Calu3 (cell line): ENCODE measurements at places on chromosomes 16 and 17. TPM values are rescaled to one million over a fixed set of nuclear protein-coding genes. Genes with fewer than 3 reads are reported as not detected.
A peak's percentile ranks its signal among the peaks of the same experiment; 100 is the strongest.

- no peaks in the 10 kb centered on the region for H3K36me3 ChIP-seq
- DNase-seq = peak; percentile 84
- no peak overlapping the region for H3K4me3 ChIP-seq
- no peak overlapping the region for H3K27ac ChIP-seq
- H3K27me3 ChIP-seq = peaks cover 84% of the 10 kb centered on the region
Observed at GRCh38 chr16:87608400-87608985, 6.2 kb downstream of the JPH3 start.

GRCh38 chr17:63984236-63984635, 11.5 kb upstream of the SCN4A start:
- peaks cover 5% of the 10 kb centered on the region for H3K36me3 ChIP-seq
- H3K4me3 ChIP-seq = no peak overlapping the region
- H3K27me3 ChIP-seq = peaks cover 10% of the 10 kb centered on the region
- no peak overlapping the region for H3K27ac ChIP-seq

DNA sequence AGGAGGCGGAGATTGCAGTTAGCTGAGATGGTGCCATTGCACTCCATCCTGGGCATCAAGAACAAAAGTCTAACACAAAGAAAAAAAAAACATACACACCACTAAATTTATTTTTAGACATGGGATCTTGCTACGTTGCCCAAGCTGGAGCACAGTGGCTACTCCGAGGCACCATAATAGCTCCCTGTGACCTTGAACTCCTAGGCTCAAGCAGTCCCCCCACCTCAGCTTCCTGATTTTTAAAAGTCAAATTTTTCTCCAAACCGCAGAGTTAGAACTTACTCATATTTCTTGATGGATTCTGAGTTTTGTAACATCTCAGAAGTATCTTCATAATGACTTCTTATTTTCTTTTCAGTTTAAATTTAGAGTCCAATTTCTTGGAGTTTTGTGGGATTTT, 3.4 kb downstream of the CMTM4 start:
- H3K27ac ChIP-seq = no peak overlapping the region
- peaks cover 39% of the 10 kb centered on the region for H3K36me3 ChIP-seq
- no peak overlapping the region for H3K4me3 ChIP-seq
- H3K4me1 ChIP-seq = peaks cover 42% of the 10 kb centered on the region

DNA sequence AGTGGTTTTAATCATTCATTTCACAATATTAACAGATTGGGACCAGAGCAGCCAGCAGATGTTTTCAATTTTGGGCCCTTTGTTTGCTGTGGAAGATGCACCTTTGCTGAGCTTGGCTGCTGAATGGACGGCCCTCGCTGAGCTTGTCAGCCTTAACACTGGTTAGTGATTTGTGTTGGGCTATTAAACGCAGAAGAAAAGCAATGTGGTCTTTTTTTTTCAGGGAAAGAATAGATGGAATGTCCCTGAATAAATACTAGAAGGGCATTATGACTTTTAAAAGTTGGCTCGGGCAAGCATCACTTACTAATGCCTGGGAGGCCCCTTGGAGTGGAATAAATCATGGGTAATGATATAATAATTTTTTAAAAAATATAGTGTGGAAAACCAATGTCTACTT, 297.0 kb downstream of the MAP2K6 start:
- H3K27me3 ChIP-seq = no peaks in the 10 kb centered on the region
- H3K36me3 ChIP-seq = no peaks in the 10 kb centered on the region
- H3K27ac ChIP-seq = no peak overlapping the region
- H3K4me1 ChIP-seq = no peaks in the 10 kb centered on the region

The ITGAD gene
- not detected in 2 replicates for total RNA-seq

The ASPA gene
- not detected in 2 replicates for total RNA-seq

DNA sequence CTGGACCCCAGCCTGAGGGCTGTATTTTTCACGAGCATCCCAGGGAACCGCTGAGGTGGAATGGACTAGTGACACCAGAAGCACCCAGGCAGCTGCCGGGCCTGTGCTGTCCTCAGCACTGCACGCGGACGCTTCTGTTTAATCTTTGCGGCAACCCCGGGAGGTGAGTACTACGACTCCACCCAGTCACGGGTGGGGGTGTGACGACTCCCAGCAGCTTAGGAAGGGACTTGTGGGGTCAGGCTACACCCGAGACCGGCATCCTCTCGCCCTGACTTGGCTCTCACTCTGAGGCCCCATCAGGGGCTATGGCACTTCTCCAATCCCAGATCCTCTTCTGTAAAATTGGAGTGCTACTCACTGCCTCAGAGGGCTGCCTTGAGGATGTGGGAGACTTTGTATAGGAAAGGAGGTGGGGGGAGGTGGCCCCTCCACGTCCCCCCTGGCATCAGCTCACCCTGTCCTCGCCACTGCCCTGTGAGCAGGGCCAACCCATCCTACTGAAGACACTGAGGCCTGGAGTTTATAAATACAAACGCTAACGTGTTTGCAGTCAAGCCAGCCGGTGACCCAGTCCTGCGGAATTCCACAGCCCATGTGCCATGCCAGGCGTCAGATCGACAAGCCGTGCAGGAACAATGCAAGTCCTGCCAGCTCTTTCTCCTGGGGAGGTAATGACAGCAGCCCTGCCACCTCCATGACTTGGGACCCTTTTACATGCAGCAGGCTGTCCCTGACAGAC, 44.4 kb downstream of the PPL start:
- no peak for DNase-seq
- no peaks in the 10 kb centered on the region for H3K4me1 ChIP-seq
- no peaks in the 10 kb centered on the region for H3K27me3 ChIP-seq
- peaks cover 86% of the 10 kb centered on the region for H3K36me3 ChIP-seq
- no peak overlapping the region for H3K4me3 ChIP-seq

DNA sequence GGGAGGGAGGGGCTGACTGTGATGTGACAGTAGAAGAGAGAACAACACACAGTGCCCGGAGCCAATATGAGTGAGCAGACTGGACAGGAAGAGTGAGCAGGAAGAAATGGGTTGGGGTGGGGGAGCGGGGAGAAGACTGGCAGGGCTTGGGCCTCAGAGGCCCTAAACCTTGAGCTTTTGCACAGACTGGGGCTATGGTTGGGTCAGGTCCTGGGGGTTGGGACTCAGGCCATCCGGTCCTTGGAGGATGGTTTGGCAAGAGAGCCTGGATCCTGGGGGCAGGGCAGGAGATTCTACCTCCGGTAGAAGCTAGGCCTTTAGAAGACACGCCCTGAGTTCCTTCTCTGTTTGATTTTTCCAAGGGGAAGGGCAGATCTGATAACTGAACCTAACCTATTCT, 1.1 kb downstream of the CAMTA2 start:
- peaks cover 34% of the 10 kb centered on the region for H3K36me3 ChIP-seq
- peak overlapping the region; percentile 92 for H3K4me3 ChIP-seq
- no peaks in the 10 kb centered on the region for H3K27me3 ChIP-seq

DNA sequence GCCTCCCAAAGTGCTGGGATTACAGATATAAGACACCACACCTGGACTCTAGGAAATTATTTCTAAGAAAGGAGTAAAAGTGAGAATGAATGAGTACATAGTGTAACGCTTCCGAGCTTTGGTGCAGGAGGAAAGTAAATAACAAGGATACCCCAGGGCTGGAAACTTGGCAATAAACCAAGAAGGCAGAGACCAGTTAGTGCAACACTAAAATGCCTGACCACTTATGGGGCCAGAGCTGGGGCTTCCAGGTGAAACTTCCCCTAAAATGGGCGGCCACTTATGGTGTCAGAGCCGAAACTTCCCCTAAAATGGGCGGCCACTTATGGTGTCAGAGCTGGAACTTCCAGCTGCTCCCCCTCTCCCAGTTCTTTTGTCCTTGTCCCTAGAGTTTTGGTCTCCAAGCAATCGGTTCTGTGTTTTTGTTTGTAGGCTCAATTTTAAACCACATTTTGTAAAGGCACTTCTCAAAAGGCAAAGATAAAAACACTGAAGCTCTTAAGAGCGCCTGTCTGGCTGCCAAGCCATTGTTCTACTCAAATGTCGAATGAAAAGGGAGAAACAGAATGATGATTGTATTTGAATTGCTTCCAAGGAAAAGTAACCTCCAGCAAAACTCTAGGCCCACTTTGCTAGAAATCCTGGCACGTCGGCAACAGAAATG, 63.9 kb downstream of the NXN start:
- H3K27ac ChIP-seq = no peak overlapping the region
- no peak overlapping the region for H3K4me3 ChIP-seq
- DNase-seq = no peak
- peaks cover 6% of the 10 kb centered on the region for H3K27me3 ChIP-seq

DNA sequence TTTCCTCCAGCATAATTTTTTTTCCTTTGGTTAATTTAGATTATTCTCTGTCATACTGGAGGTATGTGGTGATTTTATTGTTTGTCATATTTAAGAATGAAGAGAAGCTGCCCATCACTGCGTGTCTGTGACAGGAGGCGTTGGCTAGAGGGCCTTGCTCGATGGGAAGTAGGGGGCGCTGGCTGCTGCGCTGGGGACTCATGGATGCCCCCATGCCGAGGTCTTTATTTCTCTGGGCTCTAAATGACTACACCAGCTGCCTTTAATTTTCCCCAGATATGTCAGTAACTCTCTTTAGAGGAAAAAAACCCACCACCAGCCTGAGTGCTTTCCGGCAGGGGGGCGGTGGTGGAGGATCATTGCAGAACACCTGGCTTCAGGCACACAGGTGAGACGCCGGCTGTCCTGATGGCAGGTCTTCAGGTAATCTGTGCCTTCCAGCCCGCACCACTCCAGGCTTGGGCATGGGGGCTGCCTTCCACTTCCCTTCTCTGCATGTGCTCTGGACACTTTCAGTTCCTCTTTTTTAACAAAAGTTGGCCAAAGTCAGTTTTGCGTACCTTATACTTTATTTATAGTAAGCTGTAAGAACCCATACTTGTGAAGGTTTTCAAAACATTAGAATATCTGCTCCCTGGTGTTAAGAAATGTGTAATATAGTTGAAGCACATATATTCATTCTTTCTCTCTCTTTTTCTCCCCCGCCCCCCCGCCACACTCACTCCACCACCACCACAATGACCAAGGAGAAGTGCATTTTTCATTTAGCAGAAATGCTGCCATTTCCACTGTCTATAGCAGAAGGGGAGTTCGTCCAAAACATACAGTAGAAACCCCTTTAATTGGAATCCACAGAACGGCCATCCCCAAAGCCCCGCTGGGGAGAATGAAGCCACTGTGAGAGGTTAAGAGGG, 192.7 kb downstream of the RPTOR start:
- H3K27ac ChIP-seq = no peak overlapping the region
- no peak overlapping the region for H3K4me3 ChIP-seq
- no peaks in the 10 kb centered on the region for H3K4me1 ChIP-seq
- no peak for DNase-seq
- peaks cover 8% of the 10 kb centered on the region for H3K36me3 ChIP-seq

DNA sequence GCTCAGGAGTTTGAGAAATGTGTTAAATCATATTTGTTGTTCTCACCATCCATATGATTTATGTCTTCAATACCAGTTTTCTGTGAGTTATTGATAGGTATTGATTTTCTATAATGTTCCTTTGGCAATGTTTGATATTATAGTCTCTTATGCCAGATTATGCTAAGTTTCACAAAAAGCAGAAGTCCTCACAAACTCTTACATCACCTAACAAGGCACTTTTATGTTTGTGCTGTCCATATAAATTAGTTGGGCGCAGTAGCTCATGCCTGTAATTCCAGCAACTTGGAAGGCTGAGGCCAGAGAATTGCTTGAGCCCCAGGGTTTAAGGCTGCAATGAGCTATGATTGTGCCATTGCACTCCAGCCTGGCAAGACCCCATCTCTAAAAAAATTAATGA, 12.6 kb upstream of the UQCRC2 start:
- no peak overlapping the region for H3K4me3 ChIP-seq
- no peak for DNase-seq
- no peak overlapping the region for H3K27ac ChIP-seq
- H3K36me3 ChIP-seq = peaks cover 6% of the 10 kb centered on the region
- no peaks in the 10 kb centered on the region for H3K27me3 ChIP-seq

DNA sequence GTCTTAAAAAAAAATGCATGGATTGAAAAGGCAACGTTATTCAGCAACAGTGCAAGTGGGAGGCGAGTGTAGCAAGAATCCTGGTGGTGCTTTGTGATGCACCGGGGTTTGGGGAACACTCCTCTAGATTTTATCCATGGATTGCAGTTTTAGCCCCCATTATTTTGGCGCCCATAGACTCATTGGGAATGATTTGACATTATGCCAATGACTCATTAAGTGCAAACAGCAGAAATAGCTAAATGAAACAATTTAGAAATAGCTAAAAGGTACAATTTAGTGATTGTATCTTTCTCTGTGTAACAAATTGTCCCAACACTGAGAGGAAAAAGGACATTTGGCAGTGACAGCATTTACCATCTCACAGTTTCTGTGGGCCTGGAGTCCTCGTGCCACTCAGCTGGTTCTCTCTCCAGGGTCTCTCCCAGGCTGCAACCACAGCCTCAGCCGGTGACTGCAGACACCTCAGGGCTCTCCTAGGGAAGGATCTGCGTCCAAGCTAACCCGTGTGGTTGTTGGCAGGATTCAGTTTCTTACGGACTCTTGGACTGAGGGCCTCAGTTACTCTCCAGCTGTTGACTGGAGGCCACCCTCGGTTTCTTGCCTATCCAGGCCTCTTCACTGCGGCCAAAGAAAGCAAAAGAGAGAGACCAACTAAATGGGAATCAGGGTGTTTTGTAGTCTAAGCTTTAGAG, 398.7 kb downstream of the SNX29 start:
- H3K27ac ChIP-seq = no peak overlapping the region
- H3K27me3 ChIP-seq = no peaks in the 10 kb centered on the region
- H3K4me3 ChIP-seq = no peak overlapping the region
- no peaks in the 10 kb centered on the region for H3K36me3 ChIP-seq
- no peaks in the 10 kb centered on the region for H3K4me1 ChIP-seq

The PRSS21 gene
- total RNA-seq = not detected in 2 replicates

The CA7 gene
- total RNA-seq = not detected in 2 replicates

- no peak overlapping the region for H3K4me3 ChIP-seq
- H3K36me3 ChIP-seq = no peaks in the 10 kb centered on the region
- H3K4me1 ChIP-seq = no peaks in the 10 kb centered on the region
- no peak for DNase-seq
Observed at GRCh38 chr17:72046643-72047612, 73.9 kb upstream of the SOX9 start.

DNA sequence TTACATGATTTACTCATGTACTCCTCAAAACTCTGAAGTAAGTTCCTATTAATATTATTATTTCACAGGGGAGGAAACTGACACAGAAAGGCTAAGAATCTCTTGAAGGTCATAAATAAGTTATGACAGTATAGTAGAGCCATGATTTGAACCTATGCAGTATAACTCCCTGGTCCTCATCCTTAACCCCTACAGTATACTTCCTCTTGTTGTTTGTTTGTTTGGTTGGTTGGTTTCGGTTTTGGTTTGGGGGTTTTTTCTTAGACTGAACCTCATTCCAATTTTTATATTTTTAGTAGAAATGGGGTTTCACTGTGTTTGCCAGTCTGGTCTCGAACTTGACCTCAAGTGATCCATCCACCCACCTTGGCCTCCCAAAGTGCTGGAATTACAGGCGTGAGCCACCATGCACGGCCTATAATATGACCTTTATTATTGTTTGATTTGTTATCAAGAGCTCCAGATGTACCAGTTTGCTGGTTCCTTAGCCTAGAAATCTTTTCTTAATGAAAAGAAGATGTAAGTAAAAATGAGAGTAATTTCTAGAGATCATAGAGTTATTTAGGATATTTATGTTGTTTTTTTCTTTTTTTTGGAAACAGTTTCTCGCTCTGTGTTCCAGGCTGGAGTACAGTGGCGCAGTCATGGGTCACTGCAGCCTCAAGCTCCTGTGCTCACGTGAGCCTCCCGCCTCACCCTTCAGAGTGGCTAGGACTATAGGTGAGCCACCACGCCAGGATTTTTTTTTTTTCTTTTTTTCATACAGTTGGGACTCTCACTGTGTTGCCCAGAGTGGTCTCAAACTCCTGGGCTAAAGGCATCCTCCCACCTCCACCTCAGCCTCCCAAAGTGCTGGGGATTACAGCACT, 4.8 kb downstream of the PRR11 start:
- H3K4me3 ChIP-seq = no peak overlapping the region
- DNase-seq = no peak
- H3K27ac ChIP-seq = peak overlapping the region; percentile 80
